ENCODE measurements at places on chromosomes 7 and 10.

- DNase-seq = peak; percentile 27
Observed at GRCh38 chr7:91288208-91288824, 24.1 kb downstream of the FZD1 start.

DNA sequence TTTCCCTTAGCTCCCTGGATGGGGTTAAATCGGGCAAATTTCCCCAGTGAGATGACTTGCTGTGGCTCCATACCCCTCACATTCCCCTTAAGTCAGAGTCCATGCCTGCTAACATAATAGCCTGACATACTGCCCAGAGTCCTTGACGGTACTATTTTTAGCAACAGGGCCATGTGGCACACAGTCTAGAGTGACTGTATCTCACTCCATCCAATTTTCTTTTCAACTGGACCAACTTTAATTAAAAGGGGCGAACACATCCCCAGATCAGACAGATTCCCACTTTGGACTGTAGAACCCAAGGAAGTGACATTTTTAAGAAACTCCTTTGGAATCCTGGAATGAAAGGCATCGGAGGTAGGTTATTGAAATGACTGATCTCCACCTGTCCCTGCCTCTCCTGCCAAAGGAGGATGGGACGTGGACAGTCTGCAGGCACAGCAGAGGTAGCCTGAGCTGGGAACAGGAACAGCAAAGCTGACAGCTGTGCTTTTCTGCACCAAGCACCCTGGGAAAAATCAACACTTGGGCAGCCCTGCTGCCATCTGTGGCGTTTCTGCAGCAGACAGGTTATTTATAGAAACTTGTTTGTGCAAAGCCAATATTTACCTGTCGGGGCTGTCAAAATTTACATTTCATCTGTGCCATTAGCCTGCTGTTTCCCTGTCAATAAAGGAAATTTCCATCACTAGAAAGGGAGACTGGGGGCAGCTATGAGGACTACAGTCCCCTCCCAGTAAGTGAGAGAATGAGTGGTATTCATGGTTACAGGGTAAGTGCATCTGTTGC, 221.5 kb upstream of the AOAH start:
- DNase-seq = no peak

DNA sequence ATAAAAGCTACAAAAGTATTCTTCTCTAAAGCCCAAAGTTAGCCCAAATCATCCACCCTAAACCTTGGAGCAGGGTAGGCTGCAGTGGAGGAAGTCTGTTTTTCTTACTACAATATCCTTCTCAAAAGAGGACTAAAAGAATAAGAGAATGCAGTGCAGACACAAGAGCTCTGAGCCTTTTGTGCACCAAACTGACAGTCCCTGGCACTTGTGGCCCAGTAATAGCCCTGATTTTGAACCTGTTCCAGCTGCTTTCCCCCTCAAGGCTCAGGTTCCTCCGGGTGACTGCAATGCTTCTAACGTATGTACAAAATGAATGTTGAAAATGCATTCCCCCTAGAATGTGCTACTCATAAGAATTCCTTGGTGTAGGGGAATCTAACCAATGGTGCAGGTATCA, 154.4 kb downstream of the JAZF1 start:
- DNase-seq = no peak

- no peak for DNase-seq
Observed at GRCh38 chr7:128060018-128060417, 28.8 kb upstream of the LRRC4 start.

All from M059J (cell line).